GM12891 (cell line): ENCODE measurements at places on chromosomes 3 and 15.

DNA sequence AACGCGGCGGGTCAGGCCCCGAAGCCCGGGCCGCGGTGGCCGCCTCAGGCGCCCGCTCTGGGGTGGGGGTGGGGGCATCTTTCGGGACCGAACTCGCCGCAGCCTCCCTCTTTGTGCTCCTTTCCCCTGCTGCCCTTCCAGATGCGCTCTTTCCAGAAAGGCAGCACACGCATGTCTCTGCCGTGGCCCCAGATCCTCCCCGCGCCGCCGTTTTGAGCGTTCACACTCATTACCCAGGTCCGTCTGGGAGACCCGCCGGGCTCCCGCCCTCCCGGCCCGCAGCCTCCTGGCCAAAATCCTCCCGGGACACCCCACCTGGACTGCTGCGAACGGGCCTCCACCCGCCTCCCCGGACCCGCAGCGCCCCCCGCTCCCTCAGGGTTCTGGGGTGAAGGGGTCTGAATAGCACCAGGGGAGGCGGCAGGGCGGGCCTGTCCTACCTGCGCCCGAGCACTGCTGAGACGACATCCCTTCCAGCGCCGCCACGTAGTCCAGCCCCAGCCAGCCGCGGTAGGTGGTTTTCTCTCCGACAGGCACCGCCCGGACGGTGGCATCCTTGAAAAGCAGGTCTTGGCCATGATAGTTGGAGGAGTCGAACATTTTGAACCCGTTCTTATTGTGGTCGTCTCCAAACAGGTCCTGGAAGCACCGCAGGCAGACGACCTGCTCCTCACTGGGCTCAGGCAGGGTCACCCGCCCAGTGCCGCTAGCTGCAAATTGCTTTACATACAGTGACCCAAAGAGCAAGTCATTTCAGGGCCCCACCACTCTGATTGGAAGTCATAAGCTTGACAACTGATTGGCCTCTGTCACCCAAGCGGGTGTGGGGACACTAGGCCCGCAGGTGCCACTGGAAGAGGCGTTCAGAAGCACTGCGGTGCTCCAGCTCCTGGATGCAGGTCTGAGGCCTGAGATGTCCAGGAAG lies 25.9 kb downstream of the MELTF start:
- DNase-seq, result no peak

DNA sequence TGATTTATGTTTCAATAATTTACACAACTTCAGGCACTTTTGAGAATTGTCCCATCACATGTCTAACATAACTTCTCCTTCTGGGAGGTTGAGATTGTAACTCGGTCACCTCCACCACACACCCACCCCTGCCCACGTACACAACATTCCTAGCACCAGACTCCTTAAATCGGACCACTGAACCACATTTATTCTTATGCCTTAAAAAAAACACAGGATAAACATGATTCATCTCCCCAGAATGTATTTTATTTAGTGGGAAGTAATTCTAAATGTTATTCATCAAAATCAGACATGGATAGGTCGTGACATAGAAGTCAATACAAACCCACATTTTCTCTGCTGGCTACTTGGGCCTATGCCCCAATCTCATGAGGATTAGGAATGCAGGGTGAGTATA lies 3.0 kb downstream of the SNTN start:
- no peak for DNase-seq

DNA sequence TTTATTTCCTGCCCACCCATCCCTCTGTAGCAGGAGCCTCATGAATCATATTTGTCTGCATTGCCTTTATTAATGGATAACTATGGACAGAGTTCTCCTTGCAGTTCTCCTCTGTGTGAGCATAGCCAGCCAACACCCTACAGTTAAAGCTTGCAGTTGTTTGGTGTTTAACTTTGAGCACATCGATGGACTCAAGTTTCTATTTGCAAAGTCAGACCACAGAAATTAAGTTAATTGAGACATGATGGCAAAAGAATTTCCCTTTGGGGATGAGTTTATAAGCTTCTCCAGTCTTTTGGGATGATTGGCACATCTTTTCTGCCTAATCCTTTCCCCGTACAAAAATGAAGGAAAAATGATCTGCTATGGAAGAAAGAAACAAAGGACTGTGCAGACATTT lies 398.9 kb upstream of the THBS1 start:
- DNase-seq, result no peak

- DNase-seq, result no peak
Measured at GRCh38 chr3:106809623-106810299, 567.5 kb upstream of the CCDC54 start.

- no peak for DNase-seq
Measured at GRCh38 chr3:50554553-50554952, 13.0 kb downstream of the C3orf18 start.

DNA sequence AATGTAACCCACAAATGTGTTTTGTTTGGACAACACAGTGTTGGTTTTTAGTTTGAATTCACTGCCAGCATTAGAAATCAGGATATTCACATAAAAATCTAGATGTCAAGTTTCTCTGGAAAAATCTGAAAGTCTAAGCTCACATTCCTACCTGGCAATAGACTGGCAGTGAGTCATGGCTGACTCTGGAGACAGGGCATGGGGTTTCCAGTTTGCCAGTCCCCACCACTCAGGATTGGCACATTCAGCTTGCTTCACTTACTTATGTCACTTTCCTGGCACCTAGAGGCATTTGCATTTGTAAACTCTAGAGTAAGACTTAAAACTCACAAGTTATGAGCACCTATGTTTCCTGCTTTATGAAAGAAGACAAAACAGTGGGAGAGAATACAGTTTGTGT lies 19.1 kb upstream of the SEC61A1 start:
- no peak for DNase-seq

GRCh38 chr15:98394546-98394945 lies 253.8 kb upstream of the IGF1R start:
- DNase-seq, result no peak

GRCh38 chr3:115937054-115937453 lies 313.7 kb downstream of the GAP43 start:
- DNase-seq, result no peak

DNA sequence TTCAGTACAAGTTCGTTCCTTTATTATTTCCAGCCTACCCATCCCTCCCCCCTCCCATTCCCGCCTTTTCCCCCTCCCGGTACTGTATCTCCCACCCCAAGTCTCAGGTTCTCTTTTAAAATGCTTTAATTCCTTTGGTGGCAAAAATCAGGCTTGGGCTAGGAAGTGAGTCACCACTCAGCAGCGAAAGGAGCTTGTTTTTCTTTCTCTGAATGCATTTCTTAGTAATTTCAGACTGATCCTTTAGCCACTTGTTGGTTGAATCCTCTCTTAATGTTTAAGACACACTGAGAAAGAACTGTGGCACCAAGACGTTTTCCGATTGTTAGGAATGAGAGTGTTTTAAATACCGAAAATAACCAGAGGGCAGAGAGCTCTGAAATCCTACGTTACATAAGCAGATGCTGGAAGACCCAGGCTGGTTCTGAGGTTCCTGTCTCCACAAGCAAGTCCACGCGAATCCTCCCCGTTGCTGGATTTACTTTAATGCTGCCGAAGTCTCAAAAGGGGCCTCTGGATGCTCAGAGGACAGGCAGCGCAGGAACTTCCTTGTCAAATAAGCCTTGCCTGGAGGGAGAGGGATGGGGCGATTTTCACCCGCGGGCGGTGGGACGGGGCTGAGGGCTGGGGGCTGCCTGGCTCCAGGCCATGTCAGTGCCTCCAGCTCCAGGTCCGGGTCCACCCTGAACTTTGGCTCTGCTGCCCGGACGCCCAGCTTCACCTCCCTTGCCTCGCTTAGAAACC lies 854 bp upstream of the COL8A1 start:
- DNase-seq, result no peak

DNA sequence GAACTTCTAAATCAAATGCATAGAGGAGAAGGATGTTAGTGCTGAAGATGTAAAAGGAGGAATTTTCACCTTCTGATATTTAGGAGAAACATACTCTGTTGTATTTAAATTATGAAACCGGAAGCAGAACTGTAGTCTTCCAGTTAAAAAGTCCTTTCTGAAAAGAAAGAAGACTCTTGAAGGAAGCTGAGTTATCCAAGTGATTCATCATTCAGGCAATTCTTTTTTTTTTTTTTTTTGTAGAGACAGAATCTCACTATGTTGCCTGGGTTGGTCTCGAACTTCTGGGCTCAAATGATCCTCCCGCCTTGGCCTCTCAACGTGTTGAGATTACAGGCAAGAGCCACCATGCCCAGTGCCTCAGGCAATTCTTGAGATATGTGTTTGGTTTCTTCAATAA lies 424.8 kb upstream of the TPM1 start:
- DNase-seq, result no peak

- DNase-seq, result no peak
Measured at GRCh38 chr3:123310741-123311140, 109.0 kb downstream of the SEC22A start.

DNA sequence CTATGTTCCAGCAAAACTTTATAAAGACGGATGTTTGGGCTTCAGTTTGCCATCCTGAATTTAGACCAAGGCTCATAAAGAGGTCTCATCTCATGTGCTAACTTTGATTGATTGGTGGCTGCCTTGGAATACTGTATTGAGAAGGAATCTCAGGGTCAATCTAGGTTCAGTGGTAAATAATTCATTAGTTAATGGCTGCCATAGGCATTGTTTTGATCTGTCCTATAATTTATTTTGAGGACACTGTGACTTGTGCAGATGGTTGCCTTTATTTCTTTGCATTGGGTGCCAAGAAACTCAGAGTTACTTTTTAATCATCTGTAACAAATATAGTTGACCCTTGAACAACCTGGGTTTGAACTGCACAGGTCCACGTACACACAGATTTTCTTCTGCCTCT lies 159.8 kb downstream of the B3GALNT1 start:
- DNase-seq, result no peak

DNA sequence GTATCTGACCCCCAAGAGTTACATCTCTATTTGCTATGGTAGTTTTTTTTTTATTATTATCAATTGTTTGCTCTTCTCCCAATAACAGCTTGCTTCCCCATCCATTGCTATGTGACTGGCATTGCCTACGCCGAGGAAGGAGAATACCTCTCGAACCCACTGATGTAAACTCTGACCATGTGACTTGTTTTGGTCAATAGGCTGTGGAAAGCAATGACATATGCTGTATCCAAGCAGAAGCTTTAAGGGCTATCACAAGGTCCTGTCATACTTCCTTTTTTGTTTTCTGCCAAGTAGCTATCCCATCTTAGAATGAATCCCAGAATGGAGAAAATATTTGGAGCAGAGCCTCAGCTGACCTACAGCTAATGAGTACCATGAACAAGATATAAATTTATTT lies 111.0 kb upstream of the FRMD4B start:
- no peak for DNase-seq

DNA sequence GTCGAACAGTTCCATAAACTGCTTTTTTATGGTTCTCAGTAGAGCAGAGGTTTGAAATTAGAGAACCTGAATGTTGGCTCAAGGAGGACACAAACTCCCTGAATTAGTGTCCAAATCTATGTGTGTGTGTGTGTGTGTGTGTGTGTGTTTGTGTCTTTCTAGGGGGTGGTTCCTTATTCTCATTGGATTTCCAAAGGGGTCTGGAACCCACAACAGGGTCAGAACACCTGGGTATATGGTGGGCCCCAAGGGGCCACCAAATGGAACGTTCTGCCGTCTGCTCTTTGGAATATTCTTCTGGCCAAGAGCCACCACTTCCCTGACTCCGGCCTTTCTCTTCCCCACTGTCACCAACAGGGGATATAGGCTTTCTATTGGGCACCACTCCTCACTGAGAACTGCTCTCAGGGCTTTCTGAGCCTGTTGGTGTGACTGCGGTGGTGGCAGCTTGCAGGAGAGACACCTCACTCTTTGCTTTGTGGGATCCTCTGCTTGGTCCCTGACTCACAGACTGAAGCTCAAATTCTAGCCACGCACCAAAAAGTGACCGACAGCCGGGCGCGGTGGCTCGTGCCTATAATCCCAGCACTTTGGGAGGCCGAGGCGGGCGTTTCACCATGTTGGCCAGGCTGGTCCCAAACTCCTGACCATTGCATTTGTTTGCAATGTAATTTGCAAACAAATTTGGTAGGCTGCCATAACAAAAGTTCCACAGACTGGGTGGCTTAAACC lies 47.5 kb upstream of the IDH2 start:
- DNase-seq, result no peak

DNA sequence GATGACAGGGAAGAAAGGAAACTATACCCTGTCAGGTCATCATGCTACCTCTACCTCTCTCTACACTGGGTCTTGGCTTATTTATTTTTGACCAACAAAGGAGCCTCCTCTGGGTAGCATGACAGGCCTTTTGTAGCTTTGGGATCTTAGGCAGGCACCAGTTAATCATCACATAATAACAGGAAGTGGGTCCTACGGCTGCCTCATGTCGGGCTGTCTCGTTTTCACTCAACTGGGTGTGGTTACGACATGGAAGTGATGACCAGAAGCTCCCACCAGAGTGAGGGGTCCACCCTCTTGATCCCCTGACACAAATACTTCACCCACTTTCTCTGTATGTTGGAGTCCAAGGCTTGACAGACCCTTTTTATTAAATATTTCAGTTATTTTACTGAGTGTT lies 105.3 kb downstream of the CD47 start:
- DNase-seq, result peak; percentile 16

DNA sequence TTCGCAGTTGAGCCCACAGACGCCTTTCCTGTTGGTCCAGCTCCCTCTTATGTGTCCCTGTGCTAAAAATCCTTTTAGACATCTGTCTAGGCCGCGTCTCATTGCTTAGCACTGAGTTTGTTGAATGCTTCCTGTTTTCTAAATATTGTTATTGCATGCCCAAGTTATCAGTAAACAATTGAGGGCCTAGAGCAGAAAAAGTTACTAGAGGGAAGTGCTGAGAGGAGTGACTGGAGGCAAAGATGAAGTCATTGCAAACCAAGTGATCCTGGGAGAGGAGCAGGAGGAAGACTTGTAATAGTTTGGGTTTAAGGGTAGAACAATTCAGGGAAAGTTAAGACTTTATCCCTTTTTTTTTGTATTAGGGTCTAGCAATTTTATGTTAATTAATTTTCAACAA lies 88.1 kb downstream of the DCUN1D1 start:
- DNase-seq, result no peak

- no peak for DNase-seq
Measured at GRCh38 chr3:116563351-116563750, 118.1 kb upstream of the LSAMP start.

- no peak for DNase-seq
Measured at GRCh38 chr15:64400583-64400982, 12.9 kb downstream of the TRIP4 start.

- no peak for DNase-seq
Measured at GRCh38 chr3:10529809-10530208, 24.4 kb upstream of the ATP2B2 start.

DNA sequence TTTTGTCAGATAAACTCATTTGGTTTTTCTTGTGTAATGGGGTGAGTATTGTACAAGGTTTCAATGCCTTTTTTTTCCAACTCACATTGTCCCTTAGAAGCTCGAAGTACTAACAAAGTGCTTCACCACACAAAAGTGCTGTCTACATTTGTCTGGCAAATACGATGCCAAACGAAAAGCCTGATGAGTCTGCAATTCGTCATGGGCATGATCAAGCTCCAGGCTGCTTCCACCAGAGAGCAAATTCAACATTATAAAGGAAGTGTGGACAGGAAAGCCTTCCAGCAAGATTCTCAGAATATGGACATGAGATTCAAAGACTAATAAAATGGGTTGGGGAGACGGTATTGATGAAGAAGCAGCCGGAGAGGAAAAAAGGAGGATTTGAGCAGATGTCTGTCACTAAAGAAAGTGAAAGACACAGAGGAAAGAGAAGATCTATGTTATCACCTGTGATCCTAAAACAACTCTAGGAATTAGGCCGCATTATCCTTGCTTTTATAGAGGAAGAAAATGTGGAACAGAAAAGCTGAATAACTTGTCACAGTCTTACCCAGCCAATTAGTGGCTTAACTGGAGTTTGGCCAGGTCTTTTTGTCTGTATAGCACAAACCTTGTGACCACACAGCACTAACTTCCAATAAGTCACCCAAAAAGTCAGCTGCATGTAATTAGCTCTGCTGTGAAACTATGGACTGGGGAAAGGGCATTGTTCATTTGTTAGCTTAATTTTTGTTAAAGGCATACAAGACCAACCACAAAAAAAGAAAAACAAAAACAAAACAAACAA lies 494.8 kb downstream of the FHIT start:
- no peak for DNase-seq
